Stimulated activated CD4-positive, alpha-beta T cell treated with anti-CD3 and anti-CD28 coated beads, Interleukin-1b, Interleukin-23, amount 100 ng/mL, for 1 hour (primary cell): ENCODE measurements at places on chromosomes 3 and 15.

DNA sequence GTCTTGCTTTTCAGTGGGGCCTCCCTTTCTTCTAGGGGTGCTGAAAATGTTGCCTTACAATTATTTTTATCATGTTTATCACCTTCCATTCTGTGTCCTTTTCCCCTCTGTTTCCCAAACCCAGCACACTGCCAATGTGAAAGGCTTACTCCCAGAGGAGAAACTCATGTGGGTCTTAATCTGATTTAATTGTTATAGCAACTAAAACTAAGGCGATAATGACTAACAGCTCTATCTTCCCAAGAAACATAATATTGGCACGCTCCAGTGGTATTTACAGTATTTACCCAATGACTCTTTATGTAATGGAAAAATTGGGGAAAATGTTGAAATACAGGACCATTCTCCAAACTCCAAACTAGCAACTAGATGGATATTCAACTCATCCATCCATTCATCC is 58.4 kb downstream of the MESD start:
- no peak for DNase-seq

GRCh38 chr15:67521783-67522568 is 1.0 kb downstream of the C15orf61 start:
- no peak for DNase-seq

- no peak for DNase-seq
Observed at GRCh38 chr3:45054196-45054857, 28.2 kb downstream of the CLEC3B start.

DNA sequence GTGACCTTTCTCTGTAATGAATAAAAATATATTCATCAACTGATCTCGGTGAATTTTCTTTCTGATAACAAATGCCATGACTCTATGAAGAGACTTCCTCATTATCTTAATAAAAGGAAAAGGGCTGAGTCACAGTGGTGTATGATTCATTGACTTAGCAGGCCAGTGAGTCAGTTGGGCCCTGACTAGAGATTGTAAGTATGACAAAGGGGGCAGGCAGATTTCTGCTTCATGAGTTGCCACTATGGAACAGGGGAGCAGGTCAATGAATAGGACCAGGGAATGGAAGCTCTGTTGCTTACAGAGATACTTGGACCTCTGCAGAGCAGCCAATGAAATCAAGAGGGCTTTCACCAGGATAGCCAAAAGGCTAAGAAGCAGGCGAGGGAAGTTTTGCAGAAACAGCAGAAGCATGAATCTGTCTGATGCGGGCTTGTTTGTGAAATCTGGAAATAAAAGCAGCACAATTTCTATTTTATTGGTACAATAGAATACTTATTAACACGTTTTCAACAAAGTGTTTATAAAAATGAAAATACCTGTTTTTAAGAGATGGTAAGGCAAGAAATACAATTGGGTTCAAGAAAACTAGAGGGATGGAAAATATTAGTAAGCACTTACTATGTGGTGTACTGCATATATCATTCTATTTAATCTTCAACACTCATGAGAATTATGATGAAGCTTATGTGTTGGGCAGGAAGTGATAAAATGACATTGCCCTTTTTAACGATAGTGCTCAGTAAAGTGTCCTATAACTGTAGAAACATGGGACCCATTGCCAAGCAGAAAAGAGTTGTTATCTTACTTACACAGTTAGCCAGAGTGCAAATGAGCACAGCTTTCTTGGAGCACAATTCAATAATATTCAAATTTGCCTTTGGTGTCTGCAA is 169.8 kb upstream of the MYRIP start:
- DNase-seq: no peak

- no peak for DNase-seq
Observed at GRCh38 chr3:45017821-45018220, 8.3 kb upstream of the CLEC3B start.

DNA sequence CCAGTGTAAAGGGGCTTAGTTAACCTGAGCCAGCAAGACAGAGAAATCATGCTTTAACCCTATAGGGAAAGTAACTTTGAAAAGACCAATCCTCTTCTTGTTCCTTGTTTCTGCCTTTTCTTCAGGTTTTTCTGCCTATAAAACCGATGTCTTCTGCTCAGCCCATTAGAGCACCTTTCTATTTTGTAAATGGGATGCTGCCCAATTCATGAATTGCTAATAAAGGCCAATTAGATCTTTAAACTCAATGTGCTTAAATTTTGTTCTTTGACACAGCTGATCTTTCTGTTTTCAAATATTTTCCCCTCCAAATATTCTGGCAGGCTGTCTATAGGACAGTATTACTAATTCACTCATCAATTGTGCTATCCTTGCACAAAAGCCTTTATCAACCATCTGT is 33.8 kb upstream of the SPTSSB start:
- no peak for DNase-seq

DNA sequence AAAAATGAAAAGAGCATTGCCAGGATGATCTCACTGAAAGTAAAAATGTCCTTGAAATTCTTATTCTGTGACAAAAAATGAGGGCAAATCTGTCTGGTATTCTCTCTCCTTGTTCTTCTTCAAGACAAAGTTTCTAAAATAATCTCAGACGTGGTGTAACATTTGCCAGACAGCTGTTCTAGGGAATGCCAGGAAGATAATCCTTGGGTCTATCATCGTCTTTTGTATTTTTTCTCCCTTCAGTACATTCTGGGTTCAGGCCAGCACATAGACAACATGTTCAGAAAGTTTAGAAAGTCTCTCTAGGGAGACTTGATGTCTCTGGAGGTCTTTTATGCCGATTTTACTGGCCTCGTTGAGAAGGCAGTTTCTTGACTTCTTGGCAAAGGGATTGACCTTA is 121.2 kb upstream of the HES1 start:
- no peak for DNase-seq

GRCh38 chr3:12401208-12401607 is 83.1 kb upstream of the TSEN2 start:
- no peak for DNase-seq

GRCh38 chr3:194111336-194111735 is 24.6 kb upstream of the HES1 start:
- DNase-seq: no peak

- DNase-seq: no peak
Observed at GRCh38 chr15:39156646-39157250, 424.1 kb upstream of the THBS1 start.

GRCh38 chr15:76954744-76955143 is 23.2 kb downstream of the RCN2 start:
- no peak for DNase-seq

GRCh38 chr3:195774917-195775316 is 36.8 kb downstream of the MUC4 start:
- no peak for DNase-seq

DNA sequence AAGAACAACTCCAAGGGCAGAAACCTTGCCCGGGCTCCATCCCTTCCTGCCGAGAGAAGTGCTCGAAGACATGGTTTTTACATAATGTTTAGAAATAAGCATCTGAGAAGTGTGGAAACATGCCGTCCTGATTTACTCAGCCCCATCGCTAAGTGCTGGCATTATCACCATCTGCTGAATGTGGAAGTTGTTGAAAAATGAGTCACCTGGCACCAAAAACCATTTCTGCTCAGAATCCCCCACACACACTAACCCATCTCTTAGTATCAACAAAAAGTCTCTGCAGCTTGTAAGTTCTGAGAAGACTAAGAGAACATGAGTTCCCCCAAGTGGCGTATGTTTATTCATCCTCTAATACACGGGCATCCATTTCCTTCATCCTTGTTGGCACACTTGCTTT is 51.0 kb upstream of the ARL8B start:
- no peak for DNase-seq

GRCh38 chr3:21464746-21465145 is 286.3 kb downstream of the ZNF385D start:
- DNase-seq: no peak

GRCh38 chr3:31522152-31522551 is 10.6 kb upstream of the STT3B start:
- no peak for DNase-seq

DNA sequence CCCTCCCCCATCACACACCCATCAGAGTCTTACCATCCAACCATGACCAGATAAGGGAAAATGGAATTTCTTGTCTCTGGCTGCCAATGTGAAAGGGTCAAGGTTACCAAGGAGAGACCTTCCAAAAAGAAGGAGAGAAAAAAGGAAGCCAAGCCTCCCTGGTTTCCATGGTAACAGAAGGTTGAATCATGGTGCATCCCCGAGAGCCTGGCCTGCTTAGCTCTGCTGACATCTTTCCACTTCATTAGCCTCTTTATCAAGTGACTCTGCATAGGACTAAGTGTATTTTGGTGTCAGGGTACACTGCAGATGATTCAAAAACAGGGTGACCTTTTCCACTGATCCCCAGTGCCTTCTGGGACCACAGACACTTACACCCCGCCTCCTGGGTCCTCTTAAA is 225.7 kb upstream of the PPP2R3A start:
- DNase-seq: no peak

GRCh38 chr3:174541708-174542315 is 317.3 kb upstream of the NAALADL2 start:
- no peak for DNase-seq

DNA sequence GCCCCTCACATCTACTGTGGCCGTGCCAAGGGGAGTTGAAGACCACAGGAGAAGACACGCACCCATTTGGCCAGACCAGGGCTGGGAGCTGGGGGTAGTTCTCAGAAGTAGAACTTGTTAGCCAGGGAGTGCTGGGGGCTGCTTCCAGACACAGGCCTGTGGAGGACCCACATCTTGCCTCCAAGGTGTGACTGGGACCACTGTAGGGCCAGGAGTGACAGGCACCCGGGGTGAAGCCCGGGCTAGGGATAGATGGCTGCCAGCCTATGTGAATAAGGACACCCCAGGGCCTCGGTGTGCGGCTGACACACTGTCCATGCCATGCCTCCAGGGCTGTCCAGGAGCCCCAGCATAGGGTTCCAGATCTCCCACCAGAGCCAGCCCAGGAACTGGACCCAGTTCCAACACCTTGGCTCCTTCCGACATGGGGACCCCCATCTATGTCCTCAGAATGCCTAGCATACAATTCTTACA is 1.8 kb downstream of the ANPEP start:
- DNase-seq: no peak

DNA sequence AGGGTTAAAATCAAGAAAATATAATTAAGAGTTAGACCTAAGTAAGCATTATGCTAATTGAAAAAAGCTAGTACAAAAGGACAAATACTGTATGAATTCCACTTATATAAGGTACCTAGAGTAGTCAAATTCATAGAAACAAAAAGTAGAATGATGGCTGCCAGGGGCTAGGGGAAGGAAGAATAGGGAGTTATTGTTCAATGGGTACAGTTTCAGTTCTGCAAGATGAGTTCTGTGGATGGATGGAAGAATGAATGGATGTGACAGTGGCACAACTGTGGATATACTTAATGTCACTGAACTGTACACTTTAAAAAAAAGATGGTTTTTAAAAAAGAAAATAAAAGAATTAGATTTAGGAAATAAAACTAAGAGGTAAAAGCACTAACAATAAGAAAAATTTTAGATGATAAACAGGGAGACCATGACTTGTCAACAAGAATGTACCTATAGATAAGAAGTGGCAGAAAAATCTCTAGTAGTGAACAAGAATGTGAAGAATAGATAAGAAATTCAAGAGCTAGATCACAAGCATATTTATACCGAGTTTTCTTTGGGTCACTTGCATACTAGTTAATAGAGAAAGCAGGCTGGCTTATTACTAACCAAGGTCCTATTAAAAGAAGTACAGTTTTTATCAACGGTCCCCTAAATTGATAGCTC is 5.5 kb downstream of the IFT80 start:
- DNase-seq: no peak

DNA sequence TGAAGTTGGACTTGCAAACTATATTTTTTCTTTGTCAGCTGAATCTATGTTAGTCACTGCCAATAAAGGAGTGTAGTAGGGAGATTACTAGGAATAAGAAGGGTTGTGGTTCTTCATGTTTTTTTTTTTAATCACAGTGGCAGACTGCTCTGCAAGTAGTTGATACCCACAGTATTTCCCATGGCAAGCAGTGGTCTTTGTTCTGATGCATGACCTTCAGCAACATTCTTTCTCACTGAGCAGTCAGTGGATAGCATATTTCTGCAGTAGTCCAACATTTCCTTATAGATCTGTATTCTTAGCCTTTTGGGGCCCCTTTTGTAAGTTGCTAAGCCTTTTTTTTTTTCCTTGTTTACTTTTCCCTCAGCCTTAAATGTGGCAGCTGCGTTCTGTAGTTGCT is 151.1 kb downstream of the DOCK3 start:
- no peak for DNase-seq

DNA sequence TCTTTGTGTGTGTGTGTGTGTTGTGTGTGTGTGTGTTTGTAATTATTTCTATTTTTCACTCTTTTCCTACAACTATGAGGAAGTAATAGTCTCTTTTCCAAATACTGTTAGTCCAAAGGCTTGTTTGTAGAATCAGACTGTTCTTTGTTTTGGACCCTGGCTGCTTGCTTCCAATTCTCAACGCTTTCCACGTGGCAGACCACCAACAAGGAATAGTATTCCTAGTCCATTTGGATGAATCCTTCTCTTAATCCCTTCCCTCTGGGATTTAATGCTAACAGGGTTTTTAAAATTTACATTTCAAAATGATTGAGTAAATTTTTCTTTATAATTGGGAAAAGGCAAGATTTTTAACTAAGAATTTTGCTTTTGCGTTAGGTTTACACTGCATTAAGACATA is 62.7 kb downstream of the ADAMTSL3 start:
- no peak for DNase-seq

- DNase-seq: no peak
Observed at GRCh38 chr3:110236976-110237610, 834.5 kb upstream of the NECTIN3 start.

DNA sequence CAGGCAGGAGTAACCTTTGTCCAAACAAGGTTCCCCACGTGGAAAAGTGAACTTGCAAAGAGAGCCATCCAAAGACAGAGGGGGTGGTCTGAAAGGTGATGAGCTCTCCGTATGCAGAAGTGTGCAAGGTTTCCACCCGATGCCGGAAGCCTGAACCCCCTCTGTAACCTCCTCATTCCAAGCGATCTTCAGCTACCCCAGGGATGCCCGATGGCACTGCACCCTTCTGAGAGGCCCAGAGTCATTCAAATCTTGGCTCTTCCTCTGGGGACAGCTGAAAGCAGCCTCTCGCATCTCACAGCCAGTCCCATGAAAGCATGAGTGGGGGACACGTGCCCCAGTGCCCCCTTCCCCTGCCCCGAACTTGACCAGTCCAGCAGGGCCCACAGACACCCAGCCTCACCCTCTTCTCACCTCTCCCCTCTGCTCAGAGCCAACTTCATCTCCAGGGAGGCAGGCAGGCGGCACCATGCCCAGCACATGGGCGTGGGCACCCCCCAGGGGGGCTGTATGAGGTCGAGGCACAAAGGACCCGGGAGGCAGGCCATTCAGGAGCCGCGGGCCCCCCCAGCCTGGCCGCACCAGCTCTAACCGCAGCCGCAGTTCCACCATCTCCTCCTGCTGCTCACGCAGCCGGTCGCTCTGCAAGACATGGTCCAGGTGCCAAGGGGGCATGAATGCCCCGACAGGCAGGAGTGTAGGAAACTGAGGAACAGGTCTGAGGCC is 8.7 kb downstream of the KIF7 start:
- no peak for DNase-seq

GRCh38 chr3:192010490-192010889 is 549.5 kb downstream of the PYDC2 start:
- DNase-seq: no peak

- DNase-seq: no peak
Observed at GRCh38 chr3:141370065-141370533, 1.8 kb downstream of the ZBTB38 start.
